ENCODE measurements at places on chromosomes 2 and 18.

DNA sequence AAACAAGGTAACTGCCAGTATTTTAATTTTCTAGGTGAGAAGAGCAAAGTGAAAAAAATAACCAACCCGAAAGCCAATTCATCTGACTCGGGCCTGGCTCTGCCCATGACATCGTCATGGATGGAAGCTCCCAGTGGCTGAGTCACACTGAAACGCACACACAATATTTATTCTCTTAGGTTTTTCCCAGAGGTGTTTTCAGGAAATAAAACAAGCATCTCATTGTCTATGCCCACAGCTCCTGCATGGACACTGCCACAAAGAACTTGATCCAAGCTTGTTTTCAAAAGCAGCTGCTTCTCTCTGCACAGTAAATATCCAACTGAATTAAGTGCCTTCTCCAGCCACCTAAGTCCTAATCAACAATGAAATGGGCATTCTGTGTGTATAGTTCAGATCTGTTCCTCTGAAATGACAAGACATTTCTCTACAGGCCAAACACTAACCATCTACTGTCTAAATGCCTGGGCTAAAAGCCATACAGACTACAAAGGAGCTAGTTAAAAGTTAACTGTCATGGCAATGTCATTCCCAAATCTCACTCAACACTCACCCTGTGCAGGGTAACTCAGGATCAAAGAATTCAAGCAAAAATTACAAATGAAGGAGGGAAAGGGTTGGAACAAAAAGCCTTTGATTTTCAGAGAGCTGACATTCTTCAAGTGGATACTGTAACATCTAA lies 62.9 kb downstream of the RPL31 start:
- no peak for DNase-seq

GRCh38 chr18:63440881-63441280 lies 18.6 kb upstream of the VPS4B start:
- DNase-seq = no peak

DNA sequence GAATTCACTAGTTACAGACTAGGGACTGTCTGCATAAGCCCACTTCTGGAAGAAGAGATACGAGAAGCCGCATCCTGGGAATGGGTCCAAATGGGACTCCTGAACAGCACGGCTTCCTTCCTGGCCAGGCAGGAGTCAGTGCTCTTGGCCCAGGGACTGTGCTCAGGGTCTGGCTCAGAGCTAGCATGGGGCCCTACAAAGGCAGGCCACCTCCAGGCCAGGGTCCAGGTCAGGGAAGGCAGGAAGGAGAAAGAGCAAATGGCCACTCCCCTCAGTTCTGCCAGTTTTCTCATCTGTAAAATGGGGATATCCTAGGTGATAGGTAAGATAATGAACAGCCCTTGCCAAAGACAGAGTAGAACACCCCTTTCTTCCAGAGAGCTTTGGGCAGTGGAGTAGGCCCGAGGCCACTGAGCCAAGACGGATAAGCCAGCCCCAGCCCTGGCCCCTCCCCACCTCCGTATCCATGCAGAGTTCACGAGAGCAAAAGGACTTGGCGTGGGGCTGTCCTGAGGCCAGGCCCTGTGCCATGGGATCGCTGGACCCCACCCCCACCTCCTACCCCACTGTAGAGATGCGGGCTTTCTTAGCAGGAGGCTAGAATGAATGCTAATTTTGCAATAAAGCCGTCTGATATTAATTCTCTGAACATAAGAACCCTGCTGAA lies 190.1 kb downstream of the MGAT5 start:
- no peak for DNase-seq

DNA sequence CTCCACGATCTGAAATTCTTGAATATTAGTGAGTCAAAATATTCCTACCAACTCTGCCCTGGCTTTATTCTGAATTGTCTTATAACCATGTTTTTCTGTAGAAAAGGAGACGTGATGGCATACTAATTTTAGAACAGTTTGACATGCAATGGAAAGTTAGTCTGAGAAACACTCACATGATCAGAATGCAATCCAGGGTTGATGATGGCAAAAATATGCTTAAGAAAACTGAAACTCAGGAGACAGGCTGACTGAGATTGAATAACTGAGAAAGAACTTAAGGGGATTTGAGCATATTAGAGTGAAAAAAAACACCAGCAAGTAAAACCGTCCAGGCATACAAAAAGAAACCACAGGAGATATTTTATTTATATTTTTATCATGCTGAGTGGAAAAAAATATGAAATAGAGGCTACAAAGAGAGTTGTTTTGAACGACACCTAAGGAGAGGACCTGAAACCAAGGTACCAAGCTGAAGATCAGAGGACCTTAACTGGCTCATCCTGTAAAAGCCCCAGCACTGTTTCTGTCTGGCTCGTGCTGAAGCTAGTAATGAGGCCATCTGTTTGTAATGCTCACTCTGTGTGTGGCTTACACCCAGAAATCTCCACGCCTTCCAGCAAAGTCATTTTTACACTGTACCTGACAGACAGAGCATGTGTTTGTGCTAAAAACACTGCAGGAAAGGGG lies 437.2 kb upstream of the PKDCC start:
- no peak for DNase-seq

DNA sequence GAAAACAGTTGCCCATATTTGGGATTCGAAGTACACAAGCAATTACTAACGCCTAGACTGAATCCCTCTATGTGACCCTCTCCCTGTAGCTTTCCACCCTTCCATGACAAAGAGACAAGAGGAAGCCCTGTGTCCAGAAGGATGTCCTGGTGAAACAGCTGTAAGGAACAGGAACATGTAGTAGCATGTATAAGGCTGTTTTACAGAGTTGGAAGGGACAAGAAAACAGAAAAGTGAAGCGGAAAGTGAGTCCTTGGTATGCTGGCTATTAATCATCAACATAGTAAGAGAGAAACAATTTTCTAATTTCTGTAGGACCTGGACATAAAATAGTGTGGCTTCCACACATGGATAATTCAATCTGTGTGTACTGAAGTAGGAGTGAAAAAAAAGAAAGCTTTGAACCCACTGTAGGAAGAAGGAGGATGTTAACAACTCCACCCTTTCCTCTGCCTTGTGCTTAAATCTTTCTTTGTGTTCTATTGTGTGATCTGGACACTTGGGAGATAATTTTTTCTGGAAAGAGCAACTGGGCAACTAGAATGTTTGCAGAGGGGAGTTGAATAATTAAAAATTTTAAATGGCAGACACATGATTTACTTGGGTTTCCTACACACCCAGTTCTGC lies 162.3 kb upstream of the ZSWIM2 start:
- DNase-seq = no peak

- DNase-seq = no peak
Observed at GRCh38 chr2:128309280-128310093, 9.2 kb downstream of the HS6ST1 start.

DNA sequence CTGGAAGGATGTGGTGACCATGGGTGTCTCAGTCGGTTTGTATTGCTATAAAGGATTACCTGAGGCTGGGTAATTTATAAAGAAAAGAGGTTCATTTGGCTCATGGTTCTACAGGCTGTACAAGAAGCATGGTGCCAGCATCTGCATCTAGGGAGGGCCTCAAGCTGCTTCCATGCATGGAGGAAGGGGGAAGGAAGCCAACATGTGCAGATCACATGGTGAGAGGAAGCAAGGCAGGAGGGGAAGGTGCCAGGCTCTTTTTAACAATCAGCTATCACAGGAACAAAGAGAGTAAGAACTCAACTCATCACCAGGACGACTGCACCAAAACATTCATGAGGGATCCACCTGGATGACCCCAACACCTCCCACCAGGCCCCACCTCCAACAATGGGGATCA lies 209.4 kb downstream of the CDH20 start:
- no peak for DNase-seq

- no peak for DNase-seq
Observed at GRCh38 chr2:206766057-206766930, 888 bp downstream of the FASTKD2 start.

GRCh38 chr2:157418239-157418641 lies 25.6 kb downstream of the CYTIP start:
- DNase-seq = no peak

GRCh38 chr2:19722531-19722971 lies 179.2 kb downstream of the TTC32 start:
- no peak for DNase-seq

DNA sequence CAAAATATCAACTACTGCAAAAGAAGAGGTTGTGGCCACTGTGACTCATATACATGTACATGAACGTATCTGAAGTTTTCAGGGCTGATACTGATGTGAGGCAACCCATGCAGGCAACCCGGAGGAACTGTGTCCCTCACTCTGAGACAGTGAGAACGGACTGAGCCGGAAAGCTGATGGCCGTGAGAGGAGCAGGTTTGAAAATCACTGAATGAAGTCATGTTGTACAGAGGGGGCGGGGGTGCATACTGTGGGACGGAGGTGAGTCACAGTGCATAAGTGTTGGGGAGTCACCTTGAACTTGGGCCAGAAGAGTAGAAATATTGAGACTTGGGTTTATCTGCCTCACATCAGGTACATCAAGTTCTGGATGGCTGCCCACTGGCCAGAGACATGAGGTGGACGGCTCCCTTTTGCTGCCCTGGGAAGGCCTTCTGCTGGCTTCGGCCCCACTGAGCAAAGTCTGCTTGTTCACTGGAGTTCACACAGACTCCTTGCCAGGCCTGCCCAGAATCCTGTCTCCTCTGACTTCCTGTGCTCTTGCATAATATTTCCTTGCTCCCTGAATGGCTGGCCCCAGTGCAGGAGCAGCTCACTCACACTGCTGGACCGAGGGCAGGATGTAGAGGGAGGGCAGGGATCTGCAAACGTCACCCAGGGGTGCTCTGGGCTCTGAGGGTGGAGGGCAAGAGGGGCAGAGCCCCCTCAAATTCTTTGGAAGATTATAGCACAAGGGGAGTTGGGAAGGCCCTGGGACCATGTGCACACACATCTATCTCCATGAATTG lies 18.1 kb downstream of the EPAS1 start:
- no peak for DNase-seq

DNA sequence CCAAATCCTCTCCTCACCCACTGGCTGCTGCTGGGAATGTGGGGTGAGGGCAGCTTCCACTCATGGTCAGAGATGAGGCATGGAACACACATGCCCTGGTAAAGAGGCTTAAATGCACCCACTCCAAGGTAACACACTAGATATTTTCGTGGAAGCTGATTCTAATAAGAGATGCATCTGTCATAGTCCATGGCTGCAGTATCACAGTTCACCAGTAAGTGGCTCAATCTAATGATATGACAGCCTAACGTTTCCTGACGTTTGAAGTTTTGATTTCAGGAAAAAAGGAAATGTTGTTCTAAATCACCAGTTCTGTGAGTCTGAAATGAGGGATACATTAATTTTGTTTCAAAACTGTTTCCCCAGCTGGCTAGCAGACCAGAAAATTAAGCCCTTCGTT lies 38.2 kb downstream of the LCT start:
- DNase-seq = no peak

DNA sequence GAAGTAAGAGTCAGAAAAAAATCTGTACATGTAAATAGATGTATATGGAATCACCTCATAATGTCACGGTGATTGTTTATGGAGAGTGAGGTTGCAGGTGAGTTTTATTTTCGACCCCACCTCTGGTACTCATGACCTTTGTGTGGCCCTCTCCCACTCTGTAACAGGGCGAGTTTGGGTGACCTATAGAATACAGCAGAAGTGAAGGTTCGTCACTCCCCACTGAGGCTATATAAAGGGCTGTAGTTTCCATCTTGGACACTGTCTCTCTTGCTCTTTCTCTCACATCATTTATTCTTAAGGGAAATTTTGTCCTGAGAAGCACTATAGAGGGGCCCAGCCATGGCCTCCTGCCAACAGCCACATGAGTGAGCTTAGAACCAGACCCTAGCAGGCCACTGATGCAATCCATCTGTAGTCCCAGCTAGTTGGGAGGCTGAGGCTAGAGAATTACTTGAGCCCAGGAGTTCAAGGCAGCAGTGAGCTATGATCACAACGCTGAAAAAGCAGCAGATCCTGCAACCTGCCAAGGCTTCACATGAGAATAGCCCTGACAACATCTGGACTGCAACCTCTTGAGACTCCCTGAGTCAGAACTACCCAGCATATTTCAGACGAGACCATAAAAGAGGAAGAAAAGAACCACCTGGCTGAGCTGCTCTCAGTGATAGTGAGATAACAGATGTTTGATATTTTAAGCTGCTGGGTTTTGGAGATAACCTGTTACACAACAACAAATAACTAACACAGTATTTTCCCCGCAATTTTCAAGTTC lies 74.3 kb upstream of the SLC1A4 start:
- DNase-seq = no peak

GRCh38 chr18:39506581-39507330 lies 1941.2 kb upstream of the CELF4 start:
- no peak for DNase-seq

DNA sequence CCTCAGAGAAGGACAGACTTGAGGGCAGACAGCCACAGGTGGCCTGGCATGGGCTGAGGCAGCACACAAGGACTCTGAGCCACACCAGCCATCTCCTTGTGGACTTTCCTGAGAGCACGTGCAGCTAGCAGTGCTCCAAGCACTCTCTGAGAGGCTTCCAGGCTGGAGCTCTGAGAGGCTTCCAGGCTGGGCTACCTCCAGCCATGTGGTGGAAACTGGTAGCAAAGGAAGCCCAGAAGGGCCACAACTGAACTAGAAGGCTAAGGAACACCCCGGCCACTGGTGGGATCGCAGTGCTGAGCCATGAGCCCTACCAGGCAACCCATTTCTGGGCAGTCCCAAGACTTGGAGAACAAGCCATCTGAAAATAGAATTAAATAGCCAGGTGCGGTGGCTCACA lies 39.5 kb downstream of the BCL11A start:
- DNase-seq = no peak

GRCh38 chr2:26270373-26270772 lies 25.6 kb downstream of the HADHB start:
- DNase-seq = no peak

DNA sequence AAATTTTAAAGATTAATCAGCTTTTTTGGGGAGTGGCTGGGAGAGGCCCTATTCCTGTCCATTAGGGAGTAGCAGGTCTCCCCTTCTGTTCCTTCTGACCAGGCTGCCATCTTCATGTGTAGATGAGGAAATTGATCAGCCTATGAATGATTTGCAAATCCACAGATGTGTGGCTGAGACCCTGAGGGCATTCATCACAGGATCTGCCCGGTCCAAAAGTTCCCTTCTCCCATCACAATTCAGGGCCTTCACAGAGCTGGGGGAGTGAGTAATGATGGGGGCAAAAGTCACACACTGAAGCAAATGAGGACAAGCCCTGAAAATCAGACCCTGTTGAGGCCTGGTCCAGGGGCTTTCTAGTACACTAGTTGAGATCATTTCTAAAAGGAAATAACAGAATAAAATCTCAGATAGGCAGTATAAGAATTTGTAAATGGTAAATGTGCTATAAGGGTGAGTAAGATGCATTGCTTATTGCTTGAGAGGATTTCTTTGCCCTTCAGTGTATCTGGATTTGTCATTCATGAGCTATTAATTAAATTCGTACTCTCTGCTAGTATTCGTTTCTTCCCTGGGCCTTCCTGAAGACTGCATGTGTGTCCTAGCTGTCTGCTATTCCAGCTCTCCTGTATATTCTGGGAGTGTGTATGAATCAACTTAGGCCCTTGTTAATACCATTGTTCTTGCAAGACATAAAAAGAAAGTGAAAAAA lies 53.2 kb downstream of the SETBP1 start:
- DNase-seq = no peak

GRCh38 chr2:202006301-202006700 lies 27.4 kb upstream of the FZD7 start:
- DNase-seq = no peak

GRCh38 chr2:206863196-206863595 lies 76.1 kb upstream of the CPO start:
- DNase-seq = no peak

- no peak for DNase-seq
Observed at GRCh38 chr2:25241452-25241851, 73.1 kb upstream of the POMC start.

All from stimulated activated CD8-positive, alpha-beta memory T cell treated with anti-CD3 and anti-CD28 coated beads, Interleukin-4, amount 100 ng/mL, for 1 hour (primary cell).